Jurkat, Clone E6-1 (cell line): ENCODE measurements at places on chromosomes 1 and 21.
A peak's percentile ranks its signal among the peaks of the same experiment; 100 is the strongest.

GRCh38 chr1:25677193-25677773 lies 60.7 kb downstream of the MAN1C1 start:
- peak; percentile 33 for DNase-seq

DNA sequence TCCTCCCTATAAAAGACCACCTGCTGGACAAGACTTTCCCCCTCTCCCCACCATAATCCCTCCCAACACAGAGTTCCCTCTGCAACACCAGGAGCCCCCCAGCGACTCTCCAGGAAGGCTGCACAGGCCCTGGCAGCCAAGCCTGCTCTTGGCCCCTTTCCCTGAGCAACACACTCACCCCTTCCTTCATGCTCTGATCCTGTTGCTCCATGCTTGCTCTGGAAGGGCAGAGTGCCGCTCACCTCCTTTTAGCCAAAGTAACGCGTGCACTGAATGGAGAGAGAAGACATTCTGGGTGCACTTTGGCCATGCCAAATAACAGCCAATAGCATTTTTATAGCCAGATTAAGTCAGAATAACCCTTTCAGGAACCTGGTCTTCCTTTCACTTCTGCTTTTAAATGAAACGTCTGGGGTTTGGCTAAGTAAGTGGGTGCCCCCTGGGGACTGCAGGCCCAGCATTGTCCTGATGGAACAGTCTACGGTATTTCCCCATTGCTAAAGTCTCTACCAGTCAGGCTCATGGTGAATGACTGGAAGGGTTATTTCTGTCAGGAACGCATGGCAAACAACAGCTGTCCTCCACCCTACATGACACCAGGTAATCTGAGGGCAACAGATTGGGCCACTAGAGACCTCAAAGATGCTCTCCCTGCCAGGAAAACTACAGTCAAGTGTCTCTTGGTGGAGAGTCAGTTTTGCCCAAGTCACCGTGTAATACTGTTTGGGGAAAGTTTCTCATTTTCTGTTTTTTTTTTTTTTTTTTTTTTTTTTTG lies at the start of gene SLC2A5:
Gene SLC2A5 (minus strand): TSS at position 310 of the 775 bp plus-strand sequence. CDS start 99 bp downstream, at position 211.
- DNase-seq = no peak

- DNase-seq = no peak
These were observed 52.7 kb downstream of the UBE2T start for GRCh38 chr1:202289009-202289408.

DNA sequence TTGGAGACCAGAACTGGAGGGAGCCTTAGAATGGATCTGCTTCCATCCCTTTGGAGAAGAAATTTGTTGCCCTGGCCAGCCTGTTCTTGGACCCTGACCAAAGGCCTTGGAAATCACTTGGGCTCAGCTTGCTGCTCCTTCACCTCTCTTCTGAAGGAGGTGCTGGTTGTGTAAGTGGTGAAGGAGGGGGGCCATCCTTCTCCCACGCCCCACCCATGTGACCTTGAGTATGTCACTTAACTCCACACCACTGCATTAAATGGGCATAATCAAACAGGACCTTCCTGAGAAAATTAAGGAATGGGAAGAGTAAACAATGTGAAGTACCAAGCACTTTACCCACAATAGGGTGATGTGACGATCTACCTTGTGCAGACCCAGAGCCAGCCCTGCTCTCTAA lies 68.3 kb upstream of the GJB5 start:
- DNase-seq = no peak

DNA sequence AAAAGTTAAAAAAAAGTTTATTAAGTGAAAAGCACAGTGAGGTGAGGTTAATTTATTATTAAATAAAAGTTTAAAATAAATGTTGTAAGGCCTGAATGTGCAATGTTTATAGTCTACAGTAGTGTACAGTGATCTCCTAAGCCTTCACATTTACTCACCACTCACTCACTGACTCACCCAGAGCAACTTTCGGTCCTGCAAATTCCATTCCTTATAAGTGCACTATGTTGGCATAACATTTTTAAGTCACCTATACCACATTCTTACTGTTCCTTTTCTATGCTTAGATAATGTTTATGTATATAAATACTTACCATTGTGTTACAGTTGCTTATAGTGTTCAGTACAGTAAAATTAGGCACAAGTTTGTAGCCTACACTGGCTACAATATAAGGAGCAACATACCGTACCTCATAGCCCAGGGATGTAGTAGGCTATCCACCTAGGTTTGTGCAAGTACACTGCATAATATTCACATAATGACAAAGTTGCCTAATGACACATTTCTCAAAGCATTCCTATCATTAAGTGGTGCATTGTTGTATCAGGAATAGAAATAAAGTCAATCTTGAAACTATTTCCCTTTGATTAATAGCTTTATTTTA lies 426.5 kb upstream of the BRINP3 start:
- DNase-seq = no peak

GRCh38 chr1:27004471-27005165 lies 8.0 kb downstream of the TENT5B start:
- DNase-seq = no peak

- DNase-seq = no peak
These were observed 600.6 kb upstream of the B3GALT2 start for GRCh38 chr1:193787061-193787460.

DNA sequence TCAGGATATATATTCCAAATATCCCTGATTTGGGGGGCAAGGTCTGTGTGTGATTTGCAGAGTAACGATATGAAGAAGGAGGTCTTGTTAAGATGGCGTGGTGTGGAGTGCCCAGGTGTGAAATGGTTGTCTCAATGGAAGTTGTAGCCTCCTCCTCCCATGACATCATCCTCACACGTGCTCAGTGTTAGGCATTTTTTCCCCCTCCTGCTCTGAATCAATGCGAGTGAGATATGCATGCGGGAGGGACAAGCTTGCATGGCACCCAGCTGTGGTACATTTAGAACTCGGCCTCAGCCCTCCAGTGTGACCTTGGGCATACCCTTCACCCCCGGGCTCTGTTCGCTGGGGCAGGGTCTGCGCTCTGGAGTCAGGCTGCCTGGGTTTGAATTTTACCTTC lies 55.6 kb downstream of the B3GALT5 start:
- no peak for DNase-seq

DNA sequence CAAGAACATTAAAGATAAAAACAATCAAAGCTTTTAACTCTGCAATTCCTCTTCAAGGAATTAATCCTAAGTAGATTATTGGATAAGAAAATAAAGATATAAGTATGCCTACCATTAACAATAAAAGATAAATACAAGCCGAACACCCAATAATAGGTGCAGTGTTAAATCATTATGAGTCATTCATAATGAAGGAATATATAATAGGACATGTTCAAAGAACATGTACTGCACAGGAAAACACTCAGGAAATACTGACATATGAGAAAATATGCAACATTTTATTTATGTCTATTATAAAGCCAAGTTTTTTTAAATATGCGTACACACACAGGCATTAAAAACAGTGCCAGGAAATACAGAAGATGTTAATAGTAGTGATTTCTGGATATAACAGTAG lies 11.1 kb upstream of the EXO1 start:
- DNase-seq = no peak

GRCh38 chr1:157279138-157279801 lies 141.1 kb upstream of the ETV3 start:
- no peak for DNase-seq

DNA sequence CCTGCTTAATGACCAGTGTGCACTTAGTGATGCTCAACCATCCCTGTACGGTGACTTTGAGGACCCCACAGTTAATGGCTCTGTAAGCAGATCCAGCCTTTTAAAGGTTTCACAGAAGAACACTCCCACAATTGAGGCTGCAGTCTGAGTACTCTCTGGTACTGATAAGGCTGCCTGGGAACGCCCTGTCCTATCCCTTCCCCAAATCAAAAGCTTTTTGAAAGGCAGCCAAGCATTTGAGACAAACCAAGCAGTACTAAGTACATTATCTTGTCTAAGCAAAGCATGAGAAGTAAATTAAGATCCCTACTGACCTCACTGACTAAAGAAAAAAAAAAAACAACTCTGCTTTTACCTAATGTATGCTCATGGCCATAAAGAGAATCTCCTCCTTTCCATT lies 60.7 kb downstream of the SH3GLB1 start:
- DNase-seq = no peak
